ENCODE measurements at places on chromosomes 12 and 14.

- no peak overlapping the region for H3K4me3 ChIP-seq
- no peak overlapping the region for H3K27ac ChIP-seq
- peaks cover 3% of the 10 kb centered on the region for H3K4me1 ChIP-seq
Observed at GRCh38 chr12:6280053-6280469, 30.4 kb upstream of the PLEKHG6 start.

GRCh38 chr14:69860221-69860620, 19.0 kb upstream of the SMOC1 start:
- no peaks in the 10 kb centered on the region for H3K4me1 ChIP-seq
- H3K4me3 ChIP-seq = no peak overlapping the region
- no peak for DNase-seq
- H3K27me3 ChIP-seq = no peaks in the 10 kb centered on the region

GRCh38 chr14:20723488-20723887, 22.2 kb upstream of the EDDM3A start:
- no peak overlapping the region for H3K27ac ChIP-seq
- H3K27me3 ChIP-seq = peaks cover 7% of the 10 kb centered on the region
- H3K4me3 ChIP-seq = no peak overlapping the region
- no peaks in the 10 kb centered on the region for H3K36me3 ChIP-seq
- no peaks in the 10 kb centered on the region for H3K4me1 ChIP-seq

DNA sequence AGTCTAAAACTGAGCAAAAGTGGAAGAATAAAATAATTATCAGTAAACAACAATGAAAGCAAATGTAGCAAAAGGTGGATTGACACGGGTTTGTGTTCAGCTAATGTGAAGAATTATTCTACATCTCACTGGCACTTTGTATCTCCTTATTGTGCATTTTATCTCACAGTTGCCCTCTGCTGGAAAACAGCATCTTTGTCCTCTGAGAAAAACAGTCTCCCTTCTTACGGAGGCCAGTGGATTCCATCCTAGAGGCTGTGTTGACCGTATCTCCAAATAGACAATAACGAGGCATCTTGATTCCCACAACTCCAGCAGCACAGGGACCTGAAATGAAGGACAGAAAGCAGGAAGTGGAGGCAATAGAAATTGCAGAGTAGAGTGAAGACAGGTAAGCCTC, 51.3 kb upstream of the PLBD1 start:
- no peaks in the 10 kb centered on the region for H3K36me3 ChIP-seq
- peak; percentile 3 for DNase-seq
- H3K4me1 ChIP-seq = no peaks in the 10 kb centered on the region
- H3K4me3 ChIP-seq = no peak overlapping the region

DNA sequence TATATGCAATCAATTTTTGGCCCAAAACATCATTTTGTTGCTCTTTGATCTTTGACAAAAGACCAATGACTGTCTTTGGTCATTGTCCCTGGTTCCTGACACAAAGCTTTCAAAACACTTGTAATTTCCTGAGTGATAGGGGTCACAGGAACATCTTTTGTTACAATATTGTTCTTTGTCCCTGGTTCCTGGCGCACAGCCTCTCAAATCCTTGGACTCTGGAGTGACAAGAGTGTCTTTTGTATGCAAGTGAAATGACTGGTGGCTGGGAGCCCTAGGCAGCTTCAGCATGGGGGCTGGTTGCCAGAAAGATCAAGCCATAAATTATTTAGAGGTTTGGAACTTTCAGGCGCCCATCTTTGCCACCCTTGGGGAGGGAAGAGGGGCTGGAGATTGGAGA, 53.9 kb downstream of the DNAH10 start:
- no peaks in the 10 kb centered on the region for H3K36me3 ChIP-seq
- H3K27me3 ChIP-seq = no peaks in the 10 kb centered on the region
- no peaks in the 10 kb centered on the region for H3K4me1 ChIP-seq
- no peak overlapping the region for H3K27ac ChIP-seq

DNA sequence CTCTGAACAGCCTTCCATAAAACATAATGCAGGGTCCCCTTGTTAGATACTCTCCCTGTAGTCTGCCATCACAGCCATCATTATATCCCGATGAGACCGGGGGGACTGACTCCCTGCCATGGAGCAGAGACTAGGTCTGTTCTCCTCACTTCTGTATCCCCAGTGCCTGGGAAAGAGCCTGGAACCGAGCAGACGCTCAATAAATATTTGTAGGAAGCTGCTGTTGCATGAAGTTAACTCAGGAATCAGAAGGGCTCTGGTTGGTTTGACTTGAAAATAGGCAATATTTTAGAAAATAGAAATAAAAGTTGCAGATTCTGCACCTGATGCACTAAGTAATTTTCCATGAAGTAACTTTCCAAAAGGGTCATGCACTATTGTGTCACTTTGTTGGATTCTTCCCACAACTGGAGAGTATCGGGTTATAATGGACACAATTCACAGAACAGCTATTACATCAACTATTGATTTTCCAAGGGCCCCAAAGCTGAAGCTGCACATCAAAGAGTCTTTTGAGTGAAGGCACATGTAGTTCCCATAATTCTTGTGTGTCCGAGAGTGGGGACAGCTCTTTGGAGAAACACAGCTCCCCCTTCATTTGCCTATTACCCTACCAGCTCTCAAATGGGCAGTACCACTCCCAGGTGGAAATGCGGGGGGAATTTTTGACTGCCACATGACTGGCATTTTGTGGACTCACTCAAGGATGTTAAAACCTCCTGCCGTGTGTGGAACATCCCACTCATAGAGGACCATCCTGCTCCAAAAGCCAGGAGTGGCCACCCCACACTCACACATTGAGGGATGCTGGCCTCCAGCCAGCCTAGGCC, 18.8 kb downstream of the CLMN start:
- no peak overlapping the region for H3K4me3 ChIP-seq
- no peak overlapping the region for H3K27ac ChIP-seq
- no peaks in the 10 kb centered on the region for H3K27me3 ChIP-seq
- no peaks in the 10 kb centered on the region for H3K4me1 ChIP-seq
- DNase-seq = no peak
- no peaks in the 10 kb centered on the region for H3K36me3 ChIP-seq

DNA sequence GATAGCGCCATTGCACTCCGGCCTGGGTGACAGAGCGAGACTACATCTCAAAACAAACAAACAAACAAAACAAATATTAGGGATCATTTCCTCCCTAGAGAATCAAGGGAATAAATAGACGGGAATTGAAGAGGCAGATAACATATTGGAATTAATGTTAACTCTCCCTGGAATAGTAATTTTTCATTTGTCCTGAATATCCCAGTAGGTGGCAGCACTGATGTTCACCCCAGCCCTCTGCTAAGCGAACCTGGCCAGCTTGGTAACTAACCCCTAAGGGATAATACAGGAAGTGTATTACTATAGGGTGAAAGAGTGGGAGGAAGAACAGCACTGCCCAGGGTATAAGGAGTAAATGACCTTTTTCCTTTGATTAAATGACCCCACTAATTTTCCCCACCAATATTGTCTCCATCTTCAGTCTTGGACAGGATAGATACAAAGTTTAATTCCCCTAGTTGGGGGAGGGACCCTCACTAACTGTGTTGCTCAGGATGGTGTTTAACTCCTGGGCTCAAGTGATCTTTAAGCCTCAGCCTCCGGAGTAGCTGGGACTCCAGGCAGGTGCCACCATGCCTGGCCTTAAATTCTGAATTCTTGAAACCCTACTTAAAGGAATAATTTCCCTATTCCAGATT, 40.5 kb downstream of the SLC2A14 start:
- no peaks in the 10 kb centered on the region for H3K27me3 ChIP-seq
- no peaks in the 10 kb centered on the region for H3K36me3 ChIP-seq
- no peaks in the 10 kb centered on the region for H3K4me1 ChIP-seq
- peak; percentile 18 for DNase-seq
- H3K27ac ChIP-seq = no peak overlapping the region

- no peak overlapping the region for H3K4me3 ChIP-seq
- no peaks in the 10 kb centered on the region for H3K36me3 ChIP-seq
- H3K4me1 ChIP-seq = no peaks in the 10 kb centered on the region
- no peak for DNase-seq
- peaks cover 5% of the 10 kb centered on the region for H3K27me3 ChIP-seq
Observed at GRCh38 chr14:85165094-85165493, 364.9 kb upstream of the FLRT2 start.

GRCh38 chr12:65327207-65328076, 49.0 kb downstream of the MSRB3 start:
- H3K27ac ChIP-seq = no peak overlapping the region
- DNase-seq = no peak
- no peaks in the 10 kb centered on the region for H3K27me3 ChIP-seq
- no peaks in the 10 kb centered on the region for H3K4me1 ChIP-seq

GRCh38 chr12:457676-458075, 2.1 kb upstream of the B4GALNT3 start:
- DNase-seq = no peak
- H3K27ac ChIP-seq = no peak overlapping the region
- H3K4me1 ChIP-seq = peaks cover 9% of the 10 kb centered on the region
- H3K4me3 ChIP-seq = no peak overlapping the region
- H3K27me3 ChIP-seq = no peaks in the 10 kb centered on the region

DNA sequence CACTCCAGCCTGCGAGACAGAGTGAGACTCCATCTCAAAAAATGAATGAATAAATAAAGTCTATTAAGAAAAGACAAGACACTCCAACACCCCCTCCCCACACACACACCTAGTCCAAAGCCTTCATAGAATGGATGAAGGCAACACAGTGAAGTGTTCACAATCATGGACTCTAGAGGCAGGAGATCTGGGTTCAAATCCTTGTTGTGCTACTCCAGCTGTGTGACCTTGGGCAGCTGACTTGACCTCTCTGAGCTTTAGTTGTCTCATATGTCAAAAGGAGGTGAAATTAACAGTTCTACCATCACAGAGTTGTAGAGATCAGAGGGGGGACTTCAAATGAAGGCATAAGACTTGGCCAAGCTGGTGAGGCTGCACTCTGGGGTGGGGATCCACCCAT, 95.8 kb upstream of the MAP1LC3B2 start:
- no peak overlapping the region for H3K27ac ChIP-seq
- no peak for DNase-seq
- no peaks in the 10 kb centered on the region for H3K36me3 ChIP-seq
- H3K4me3 ChIP-seq = no peak overlapping the region
- no peaks in the 10 kb centered on the region for H3K27me3 ChIP-seq

- H3K27me3 ChIP-seq = no peaks in the 10 kb centered on the region
- H3K36me3 ChIP-seq = no peaks in the 10 kb centered on the region
- no peak overlapping the region for H3K4me3 ChIP-seq
- DNase-seq = no peak
- H3K4me1 ChIP-seq = no peaks in the 10 kb centered on the region
Observed at GRCh38 chr14:77657280-77657679, 40.8 kb upstream of the SPTLC2 start.

DNA sequence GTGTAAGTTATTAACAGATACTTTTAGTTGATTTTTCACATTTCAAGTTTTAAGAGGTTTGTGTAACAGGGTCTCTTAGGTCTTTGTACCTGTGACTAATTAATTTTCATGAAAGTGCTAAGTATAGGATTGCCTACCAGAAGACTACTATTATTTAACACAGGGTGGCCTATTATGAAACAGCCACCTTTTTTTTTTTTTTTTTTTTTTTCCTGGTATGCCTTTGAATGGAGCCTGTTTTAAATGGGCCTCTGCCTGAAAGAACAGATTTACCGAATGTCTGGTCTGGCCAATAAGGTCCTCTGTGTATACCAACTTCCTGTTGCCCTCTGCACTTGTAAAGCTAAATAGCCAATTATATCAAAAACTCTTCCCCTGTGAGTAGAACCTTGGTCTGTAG, 62.5 kb downstream of the SLC38A6 start:
- H3K4me3 ChIP-seq = no peak overlapping the region
- H3K4me1 ChIP-seq = no peaks in the 10 kb centered on the region
- no peaks in the 10 kb centered on the region for H3K36me3 ChIP-seq
- DNase-seq = no peak
- H3K27me3 ChIP-seq = no peaks in the 10 kb centered on the region
- H3K27ac ChIP-seq = no peak overlapping the region

GRCh38 chr12:109553483-109553882, 19.8 kb downstream of the MMAB start:
- no peak overlapping the region for H3K27ac ChIP-seq
- no peaks in the 10 kb centered on the region for H3K4me1 ChIP-seq
- no peaks in the 10 kb centered on the region for H3K36me3 ChIP-seq
- H3K27me3 ChIP-seq = no peaks in the 10 kb centered on the region
- no peak overlapping the region for H3K4me3 ChIP-seq

DNA sequence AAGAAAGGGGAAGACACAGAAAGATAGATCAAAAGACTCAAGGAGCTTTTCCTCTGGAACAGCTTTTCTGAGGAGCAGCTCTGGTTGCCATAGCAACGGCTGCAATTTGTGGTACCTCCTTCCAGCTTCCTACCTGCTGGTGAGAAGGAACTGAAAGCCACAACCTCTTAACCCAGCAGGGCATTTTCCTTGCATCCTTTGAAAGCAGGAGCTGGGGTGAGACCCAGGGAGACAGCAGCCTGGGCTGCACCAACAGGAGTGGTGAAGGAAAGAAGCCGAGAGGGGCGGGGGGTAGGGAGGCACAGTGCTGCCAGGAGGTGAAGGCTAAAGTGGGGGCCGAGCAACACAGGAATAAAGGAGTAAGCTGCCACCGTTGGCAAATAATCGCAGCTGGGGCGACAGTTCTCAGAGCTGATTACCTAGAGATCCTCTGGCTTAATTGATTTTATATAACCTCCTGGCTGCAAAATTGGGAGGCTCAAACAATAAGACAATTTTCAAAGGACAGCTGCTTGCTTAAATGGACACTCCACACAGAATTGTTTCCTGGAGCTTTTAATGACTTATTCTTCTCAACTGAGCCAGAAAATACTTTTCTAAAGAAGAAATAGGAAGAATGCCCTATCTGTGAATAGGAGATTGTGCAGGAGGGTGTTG, 129.4 kb downstream of the RPAP3 start:
- H3K27me3 ChIP-seq = no peaks in the 10 kb centered on the region
- H3K4me3 ChIP-seq = no peak overlapping the region
- no peaks in the 10 kb centered on the region for H3K4me1 ChIP-seq
- no peak overlapping the region for H3K27ac ChIP-seq
- DNase-seq = no peak
- H3K36me3 ChIP-seq = no peaks in the 10 kb centered on the region

DNA sequence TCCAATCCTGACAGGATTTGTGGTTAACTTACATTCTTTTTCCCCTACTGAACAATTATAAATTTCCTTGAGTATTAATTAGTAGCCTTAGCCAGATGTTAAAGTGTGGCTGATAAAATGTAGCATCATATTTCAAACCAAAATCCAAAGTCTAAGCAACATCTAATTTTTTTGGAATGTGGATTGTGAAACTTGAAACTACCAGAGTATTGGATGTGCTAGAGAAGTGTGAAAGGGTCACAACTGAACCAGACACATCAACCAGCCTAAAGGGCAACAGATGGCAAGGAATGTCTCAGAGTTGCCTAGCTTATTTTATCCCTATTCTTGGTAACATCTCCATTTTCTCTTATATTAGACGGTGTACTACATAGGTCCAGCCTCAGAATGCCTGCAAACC, 153.1 kb upstream of the DCN start:
- no peaks in the 10 kb centered on the region for H3K36me3 ChIP-seq
- no peak for DNase-seq
- H3K27me3 ChIP-seq = peaks cover 4% of the 10 kb centered on the region
- H3K27ac ChIP-seq = no peak overlapping the region
- H3K4me1 ChIP-seq = no peaks in the 10 kb centered on the region

GRCh38 chr12:10400829-10401228, 8.7 kb downstream of the KLRC4 start:
- peaks cover 31% of the 10 kb centered on the region for H3K4me1 ChIP-seq
- no peak overlapping the region for H3K4me3 ChIP-seq
- no peak for DNase-seq
- H3K36me3 ChIP-seq = no peaks in the 10 kb centered on the region
- H3K27ac ChIP-seq = no peak overlapping the region

Data from naive thymus-derived CD4-positive, alpha-beta T cell (primary cell).